ENCODE measurements at places on chromosomes 16 and 17.

- DNase-seq, result no peak
These were observed 130.6 kb downstream of the DYNLRB2 start for GRCh38 chr16:80671281-80671849.

- no peak for DNase-seq
These were observed 21.1 kb downstream of the KATNB1 start for GRCh38 chr16:57756424-57757325.

GRCh38 chr17:58339755-58340404 is 11.3 kb upstream of the TSPOAP1 start:
- DNase-seq, result no peak

DNA sequence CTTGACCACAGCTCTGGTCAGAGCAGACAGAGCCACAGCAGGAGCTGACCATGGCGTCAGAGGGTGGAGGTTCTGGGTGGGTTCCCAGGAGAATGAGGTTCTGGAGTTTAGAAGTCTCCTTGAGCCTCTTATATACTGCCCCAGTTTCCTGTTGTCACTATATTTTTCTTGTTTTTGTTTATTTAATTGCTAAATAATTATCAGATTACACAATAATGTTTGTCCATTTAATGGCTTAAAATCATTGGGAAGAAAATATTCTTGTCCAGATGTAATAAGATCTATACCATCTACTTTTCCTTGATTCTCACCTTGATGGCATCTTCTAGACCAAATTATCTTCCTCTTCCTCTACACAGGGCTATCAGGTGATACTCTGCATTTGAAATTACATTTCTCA is at the start of gene KRTAP4-3:
Gene KRTAP4-3, minus strand, starts transcription at position 101 of the 400 bp plus-strand sequence. Its CDS starts 49 bp downstream, at position 52.
- no peak for DNase-seq

DNA sequence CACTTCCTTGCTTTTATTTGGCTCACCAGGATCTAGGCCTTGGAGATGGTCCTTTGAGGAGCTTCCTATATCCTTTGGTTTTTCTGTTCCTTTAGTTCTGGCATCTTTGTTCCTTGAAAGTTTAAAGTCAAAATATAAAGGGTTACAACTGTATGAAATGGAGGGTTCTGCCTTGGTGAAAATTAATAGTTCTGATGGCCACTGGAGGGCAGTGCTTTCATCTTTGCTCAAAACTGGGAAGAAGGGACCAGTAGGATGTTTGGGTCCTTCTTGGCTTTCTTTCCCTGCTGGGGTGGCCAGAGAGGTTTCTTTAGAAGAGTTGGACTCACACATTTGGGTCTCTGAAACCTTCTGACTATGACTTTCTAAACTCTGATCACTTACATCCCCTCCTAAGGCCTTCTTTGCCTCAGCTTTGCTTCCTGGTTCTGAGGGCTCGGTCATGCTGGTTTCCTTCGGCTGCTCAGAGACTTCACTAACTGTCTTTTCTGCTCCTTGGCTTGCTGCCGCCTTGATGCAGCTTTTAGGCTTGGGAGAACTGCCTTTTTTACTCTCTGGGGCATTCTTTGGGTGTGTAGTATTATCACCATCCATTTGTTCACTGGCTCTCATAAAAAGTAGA is 10.9 kb upstream of the ITGA2B start:
- peak; percentile 35 for DNase-seq

DNA sequence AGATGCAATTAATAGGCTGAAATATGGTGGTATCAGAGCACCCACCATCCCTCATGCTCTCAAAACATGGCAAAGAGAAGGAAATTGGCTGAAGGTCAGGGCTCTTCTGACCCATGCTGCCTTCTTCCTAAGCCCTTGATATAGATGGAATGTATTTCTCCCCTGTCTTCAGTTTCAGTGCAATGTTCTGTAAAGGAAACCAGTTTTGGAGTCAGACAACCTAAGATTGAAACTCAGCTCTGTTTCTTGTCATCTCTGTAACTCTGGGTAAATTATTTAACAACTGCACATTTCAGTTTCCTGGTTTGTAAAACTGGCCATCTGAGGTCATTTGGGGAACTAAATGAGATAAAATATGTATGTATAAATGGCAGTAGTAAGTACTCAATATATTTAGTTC is 243.9 kb downstream of the CA10 start:
- no peak for DNase-seq

DNA sequence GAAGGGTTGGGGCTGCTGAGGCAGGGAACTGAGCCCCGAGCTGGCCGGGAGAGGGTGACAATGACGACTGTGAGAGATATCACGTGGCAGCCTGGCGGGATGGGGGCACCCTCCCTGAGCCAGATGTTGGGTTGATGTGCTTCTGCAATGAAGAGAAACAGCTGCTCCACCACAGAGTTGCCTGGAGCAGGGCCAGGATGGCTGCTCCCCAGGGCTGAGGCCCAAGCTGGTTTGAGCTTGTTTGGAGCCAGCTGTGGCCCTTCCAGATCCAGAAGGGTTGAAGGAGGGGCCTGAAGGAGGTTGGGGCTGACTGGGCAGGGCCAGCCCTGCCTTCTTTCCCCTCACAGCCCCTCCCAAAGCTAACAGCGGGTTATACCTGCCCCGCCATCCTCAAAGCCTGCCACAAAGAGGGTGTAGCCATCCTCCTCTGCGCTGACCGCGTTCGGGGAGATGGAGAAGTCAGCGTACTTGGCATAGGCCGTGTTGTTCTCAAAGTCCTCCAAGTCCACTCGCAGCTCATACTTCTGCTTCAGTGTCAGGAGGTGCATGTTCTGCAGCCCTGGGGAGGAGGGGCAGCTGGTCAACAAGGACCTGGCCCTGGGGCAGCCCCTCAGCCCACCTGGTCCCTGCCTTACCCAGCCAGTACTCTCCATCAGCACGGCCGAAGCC is 2.1 kb downstream of the MFAP4 start:
- DNase-seq, result no peak

GRCh38 chr16:82232806-82233205 is 62.8 kb upstream of the MPHOSPH6 start:
- no peak for DNase-seq

GRCh38 chr16:1712791-1713261 is 6.8 kb downstream of the MAPK8IP3 start:
- peak; percentile 6 for DNase-seq

DNA sequence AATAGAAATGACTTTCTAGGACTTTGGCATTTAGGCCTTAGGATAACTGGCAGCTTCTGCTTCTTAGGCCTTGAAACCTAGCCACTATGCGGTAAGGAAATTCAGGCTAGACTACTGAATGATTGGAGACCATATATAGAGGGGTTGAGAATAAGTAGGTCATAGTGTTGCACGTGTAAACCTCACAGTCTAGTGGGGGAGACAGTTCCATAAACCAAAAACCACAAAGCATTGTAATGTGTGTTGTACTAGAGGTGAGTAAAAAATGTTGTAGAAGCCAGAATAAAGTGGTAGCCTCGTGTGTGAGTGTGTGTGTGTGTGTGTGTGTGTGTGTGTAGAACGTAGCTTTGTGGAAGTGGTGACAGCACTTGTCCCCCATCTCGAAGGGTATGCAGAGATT is 188.5 kb downstream of the MAP2K6 start:
- DNase-seq, result no peak

DNA sequence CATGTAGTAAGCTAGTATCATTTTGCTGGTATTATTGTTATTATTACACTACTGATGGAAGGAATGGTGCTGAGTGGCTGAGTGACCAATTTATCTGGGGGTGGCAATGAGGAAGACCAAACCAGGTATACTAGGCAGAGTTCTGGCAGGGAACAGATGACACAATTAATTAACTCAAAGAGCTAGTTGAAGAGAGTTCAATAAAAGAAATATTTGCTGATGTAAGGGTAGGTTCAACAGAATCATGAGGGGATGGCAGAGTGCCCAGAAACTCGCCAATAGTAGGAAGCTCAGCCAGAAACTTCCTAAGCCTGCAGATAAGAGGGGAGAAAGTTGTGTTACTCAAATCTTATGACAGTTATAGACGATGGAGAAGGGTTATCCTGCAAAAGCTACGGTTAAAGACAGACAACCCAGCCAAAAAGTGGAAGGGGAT is 352.5 kb downstream of the KCNJ2 start:
- peak; percentile 3 for DNase-seq
